GM18507 (cell line): ENCODE measurements at places on chromosomes 7 and 10.

- no peak for DNase-seq
These were observed 2.5 kb upstream of the UPK3B start for GRCh38 chr7:76507723-76508406.

GRCh38 chr7:117605712-117606111 is 125.9 kb downstream of the CFTR start:
- no peak for DNase-seq

DNA sequence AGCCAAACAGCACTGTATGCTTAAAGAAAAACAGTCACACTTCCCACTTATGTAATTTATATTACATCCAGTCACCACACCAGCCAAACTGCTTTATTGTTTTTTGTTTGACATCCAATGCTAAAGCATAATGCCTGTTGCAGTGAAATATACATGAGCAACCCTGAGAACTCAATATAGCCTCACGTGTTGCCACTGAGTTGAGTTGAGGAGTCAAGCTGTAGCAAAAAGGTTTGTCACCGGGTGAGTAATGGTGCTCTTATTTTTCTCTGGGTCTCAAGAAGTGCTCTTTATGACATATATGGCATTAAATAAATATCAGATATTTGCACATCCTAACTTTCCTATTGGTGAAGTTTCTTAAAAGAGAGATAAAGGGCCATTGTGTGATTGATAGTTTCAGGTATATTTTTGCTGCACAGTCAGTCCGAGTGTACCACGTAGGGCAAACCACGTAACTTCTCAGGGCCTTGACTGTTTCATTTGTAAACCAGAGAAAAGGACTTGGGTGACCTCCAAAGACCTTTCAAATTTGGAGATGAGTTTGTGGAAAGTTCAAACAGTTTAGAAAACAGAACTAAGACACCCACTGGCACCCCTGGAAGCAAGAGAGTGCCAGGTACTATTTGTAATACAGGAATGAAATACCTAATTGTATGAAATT is 168.5 kb downstream of the CFTR start:
- DNase-seq: no peak

DNA sequence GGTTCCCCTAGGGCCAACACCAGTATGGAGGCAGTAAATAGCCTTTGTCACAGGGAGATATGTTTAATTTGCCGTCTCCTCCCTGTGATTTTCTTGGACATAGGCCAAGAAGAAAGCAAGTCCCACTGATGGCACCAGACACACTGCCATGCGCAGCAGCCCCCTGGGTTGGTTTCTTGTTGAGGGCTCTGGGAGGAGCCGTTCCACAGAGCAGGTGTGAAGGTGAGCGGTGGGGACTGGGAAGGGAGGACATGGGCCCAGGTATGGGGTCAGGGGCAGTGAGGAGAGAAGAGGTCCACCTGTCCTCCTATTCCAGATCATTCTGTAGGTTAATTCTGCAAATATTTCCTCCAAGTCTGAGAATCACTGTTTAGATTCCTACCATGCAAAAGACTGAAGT is 376.1 kb downstream of the PLXNA4 start:
- DNase-seq: no peak

DNA sequence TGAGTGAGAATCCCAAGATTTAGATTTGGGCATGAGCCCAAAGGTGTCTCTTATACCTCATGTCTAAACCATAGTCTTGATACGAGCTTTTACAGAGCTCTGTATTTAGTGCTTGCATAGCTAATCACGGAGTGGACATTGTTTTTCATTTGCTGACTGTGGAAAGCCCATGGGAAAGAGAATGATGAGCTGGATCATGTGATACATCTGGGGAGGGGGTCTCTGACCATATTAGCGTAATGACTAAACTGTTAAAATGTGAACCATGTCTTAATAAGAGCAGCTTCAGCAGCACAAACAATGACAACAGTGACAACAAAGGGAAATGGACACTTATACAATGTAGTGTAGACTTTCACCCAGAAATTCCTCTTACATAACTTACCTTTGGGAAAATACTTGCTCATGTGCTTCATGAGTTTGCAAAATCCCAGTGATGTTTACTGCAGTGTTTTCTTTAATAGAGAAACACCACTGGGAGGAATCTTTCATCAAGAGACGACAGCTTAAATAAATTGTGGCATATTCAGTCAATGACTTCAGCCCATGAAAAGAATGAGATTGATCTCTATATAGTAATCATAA is 44.0 kb upstream of the ITGB1 start:
- no peak for DNase-seq

DNA sequence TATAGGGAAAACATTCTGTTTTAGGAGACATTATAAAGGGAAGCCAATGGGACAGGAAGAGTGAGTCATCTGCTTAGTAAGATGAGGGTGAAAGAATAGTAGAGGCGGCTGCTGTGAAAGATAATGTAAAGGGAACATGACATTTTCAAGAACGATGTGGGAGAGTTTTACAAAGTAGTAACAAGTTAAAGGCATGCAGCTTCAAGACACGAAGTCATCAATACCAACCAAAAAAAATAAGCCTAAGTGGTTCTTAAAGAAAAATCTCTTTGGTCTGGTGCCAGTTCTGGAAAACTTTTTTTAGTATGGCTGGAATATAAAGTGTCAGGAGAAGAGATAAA is 6.1 kb downstream of the GSTO1 start:
- DNase-seq: no peak

- no peak for DNase-seq
These were observed 60.5 kb downstream of the YKT6 start for GRCh38 chr7:44261240-44261639.

GRCh38 chr10:75487755-75488125 is 56.3 kb downstream of the LRMDA start:
- no peak for DNase-seq

DNA sequence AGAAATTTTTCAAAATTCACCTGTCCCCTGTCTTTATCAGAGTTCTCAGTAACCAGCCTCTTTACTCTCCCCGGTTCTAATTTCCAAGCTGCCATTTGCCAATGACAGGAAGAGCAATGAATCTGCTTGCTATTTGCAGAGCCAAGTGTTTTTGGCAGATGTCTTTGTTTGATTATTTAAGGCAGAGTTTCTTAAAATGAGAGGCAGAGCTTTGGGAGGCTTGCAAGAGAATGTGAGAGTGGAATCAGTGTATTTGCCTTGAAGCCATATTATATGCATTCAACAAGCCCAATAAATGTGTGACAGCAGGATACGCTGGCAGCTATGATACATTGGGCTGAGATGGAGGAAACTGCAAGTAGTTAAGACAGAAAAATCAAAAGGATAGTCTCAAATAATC is 196.5 kb downstream of the PHF14 start:
- DNase-seq: no peak

GRCh38 chr10:47269294-47269693 is 30.7 kb upstream of the GDF10 start:
- DNase-seq: no peak

GRCh38 chr7:121280656-121281055 is 48.1 kb upstream of the WNT16 start:
- DNase-seq: no peak

DNA sequence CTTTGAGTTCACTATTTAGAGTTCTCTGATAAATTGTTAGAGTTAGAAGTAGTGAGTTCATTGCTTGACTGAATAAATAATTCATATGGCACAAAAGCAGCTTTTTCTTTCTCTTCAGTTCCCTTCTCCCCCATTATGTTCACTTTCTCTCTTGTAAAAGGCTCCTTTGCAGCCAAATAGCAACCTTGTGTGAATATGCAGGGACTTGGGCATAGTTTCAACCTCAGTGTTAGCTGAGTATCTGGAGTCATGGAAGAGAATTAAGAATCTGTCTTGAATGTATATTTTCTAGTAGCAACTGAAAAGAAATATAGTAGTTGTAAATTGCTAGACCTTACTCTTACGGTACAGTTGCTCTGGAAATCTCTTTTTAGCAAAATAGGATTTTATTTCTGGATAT is 31.9 kb downstream of the ZEB1 start:
- DNase-seq: no peak
